CD4-positive, CD25-positive, alpha-beta regulatory T cell (primary cell): ENCODE measurements at places on chromosomes 4 and X.

GRCh38 chr4:35700663-35701062, 543.7 kb downstream of the ARAP2 start:
- no peak for DNase-seq

GRCh38 chrX:68697036-68697435, 49.6 kb downstream of the STARD8 start:
- no peak for DNase-seq

- no peak for DNase-seq
Measured at GRCh38 chrX:110341189-110342035, 17.2 kb upstream of the RTL9 start.

DNA sequence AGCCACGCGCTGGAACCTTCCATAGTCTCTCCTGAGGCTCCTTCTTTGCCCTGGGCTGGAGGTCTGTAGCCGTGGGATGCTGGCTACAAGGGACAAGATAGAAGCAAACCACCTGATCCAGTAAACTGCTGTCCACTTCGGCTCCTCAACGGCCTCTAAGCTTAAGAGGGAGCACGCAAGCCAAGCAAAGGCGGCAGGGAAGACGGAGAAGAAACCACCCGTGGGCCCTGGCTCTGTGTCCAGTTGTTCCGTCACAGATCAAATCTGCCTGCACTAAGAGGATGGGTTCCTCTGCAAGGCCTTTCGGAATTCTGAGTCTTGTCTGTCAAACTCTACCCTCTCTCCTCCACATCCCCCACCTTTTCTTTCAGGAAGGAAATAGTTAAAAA, 401 bp upstream of the EDNRA start:
- no peak for DNase-seq

- no peak for DNase-seq
Measured at GRCh38 chr4:2078584-2078983, 19.5 kb downstream of the NAT8L start.

DNA sequence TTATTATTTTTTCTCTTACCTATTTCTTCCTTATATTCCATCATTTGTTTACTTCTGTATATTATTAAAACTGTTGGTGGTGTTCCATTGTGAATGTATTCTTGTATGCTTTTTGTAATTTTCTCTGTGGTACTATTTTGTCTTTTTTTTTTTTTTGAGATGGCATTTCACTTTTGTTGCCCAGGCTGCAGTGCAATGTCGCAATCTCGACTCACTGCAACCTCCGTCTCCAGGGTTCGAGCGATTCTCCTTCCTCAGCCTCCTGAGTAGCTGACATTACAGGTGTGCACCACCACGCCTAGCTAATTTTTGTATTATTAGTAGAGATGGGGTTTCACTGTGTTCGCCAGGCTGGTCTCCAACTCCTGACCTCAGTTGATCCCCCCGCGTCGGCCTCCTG, 8.6 kb downstream of the KDM6A start:
- DNase-seq = no peak

DNA sequence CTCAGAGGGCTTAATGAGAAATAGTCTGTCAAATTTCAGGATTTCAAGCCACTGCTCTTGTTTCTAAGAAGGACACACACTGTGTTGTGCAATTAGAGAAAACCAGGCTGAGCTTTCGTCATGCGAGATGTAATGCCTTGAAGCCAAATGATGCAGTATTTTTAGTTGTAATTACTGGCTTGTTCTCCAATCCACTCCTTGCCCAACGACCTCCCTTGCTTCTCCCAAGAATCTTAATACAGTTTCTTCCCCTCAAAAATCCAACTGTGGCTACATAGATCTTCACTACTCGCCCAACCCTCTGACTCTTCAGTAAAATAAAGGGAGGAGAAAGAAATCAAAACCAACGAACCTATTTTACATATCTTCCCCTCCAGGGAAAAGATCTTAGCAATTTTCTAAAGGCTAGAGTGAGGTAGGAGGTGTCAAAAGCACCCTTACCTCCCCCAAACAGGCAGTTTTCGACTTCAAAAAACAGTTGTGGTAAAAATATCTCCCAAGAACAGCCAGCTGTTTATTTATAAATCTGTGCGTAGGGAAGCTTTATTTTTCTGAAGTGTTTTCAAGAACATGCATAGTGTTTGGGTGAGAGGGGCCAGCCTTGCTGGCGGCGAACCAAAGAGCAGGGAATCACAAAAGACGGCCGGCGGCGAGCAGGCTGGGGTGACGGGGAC, 68.7 kb downstream of the MGST2 start:
- no peak for DNase-seq

- DNase-seq = no peak
Measured at GRCh38 chrX:18617407-18617750, 54.5 kb downstream of the RS1 start.

DNA sequence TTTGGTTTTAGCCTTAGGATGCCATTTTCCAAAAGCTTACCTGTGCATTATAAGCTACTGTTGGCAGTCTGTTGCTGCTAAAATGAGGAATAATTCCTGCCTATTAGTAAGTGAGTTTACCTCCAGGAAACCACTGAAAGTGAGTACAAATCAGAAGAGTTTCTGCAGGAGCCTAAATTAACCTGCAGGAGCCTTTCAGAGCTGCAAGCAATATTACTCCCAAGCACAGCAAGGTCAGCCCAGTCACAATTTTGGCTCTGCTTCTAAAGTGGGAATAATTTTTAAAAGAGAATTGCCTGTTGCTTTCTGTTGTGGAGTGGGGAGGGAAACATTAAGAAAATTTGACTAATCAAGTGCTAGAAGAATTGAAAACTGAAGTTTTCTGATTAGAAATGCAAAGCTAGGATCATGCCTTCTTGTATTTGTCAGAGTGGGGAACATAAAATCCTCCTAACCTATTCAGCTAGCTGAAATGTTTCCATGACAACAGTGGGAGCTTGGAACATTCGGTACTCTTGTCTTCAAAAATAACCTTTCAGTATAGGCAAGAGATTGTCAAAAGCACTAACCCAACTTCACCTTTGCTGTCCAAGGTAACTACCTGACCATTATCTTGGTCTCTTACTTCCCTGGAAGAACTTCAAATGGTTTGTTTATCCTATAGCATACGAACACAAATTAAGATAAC, 193.2 kb downstream of the COMMD8 start:
- no peak for DNase-seq

- no peak for DNase-seq
Measured at GRCh38 chrX:123186801-123187200, 2.7 kb downstream of the GRIA3 start.

- DNase-seq = no peak
Measured at GRCh38 chrX:118156953-118157608, 40.5 kb upstream of the KLHL13 start.

DNA sequence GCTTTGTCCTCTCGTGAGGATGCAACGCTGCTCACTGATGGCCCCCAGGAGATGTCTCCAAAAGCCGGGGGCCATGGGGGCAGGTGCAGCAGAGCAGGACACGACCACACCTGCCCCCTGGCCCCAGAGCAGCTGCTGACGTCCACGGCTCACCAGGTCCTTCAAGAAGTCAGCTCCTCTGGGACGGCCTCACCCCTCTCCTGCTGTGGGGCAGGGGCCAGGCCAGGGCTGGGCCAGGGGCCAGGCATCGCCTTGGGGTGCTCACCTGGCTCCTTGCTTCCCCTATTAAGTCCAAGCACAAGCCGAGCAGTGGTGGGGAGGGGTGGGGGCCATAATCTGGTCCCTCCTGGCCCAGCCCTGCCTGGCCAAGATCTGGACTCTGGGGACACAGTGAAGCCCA, 28.6 kb upstream of the MXD4 start:
- no peak for DNase-seq

- DNase-seq = no peak
Measured at GRCh38 chr4:181830404-181831035, 412.7 kb upstream of the TENM3 start.

GRCh38 chr4:27327421-27328181, 467.0 kb downstream of the STIM2 start:
- no peak for DNase-seq
